ENCODE measurements at places on chromosomes 12 and 14. TPM values are rescaled to one million over a fixed set of nuclear protein-coding genes. Genes with fewer than 3 reads are reported as not detected.

GRCh38 chr12:79174626-79175025 lies 310.1 kb downstream of the SYT1 start:
- no peak for DNase-seq

DNA sequence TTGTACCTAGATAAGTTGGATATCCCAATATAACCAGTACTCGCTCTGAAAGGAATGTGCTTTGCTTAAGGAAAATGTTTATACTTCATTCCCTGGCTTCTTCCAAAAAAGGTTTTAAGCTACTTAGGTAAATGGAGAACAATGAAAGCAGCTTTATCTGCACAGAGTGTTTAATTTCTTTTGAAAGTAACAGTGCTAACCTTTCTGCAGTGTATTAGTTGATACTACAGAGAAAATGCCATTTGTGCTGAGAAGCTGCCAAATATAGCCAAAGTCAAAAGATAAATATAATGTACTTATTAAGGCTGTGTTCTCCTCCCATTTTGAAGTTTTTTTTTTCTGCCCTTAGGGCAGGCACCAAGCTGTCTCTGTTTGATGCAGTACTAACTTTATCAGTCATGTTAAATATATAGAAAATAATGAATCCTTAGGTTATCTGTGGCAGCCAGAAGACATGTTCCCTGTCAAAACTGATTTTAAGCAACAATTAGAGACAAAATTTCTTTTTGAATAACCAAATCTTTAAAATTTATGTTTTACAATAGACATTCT lies 145.4 kb upstream of the KITLG start:
- DNase-seq, result no peak

- no peak for DNase-seq
Observed at GRCh38 chr14:63209160-63209559, 4.9 kb downstream of the RHOJ start.

DNA sequence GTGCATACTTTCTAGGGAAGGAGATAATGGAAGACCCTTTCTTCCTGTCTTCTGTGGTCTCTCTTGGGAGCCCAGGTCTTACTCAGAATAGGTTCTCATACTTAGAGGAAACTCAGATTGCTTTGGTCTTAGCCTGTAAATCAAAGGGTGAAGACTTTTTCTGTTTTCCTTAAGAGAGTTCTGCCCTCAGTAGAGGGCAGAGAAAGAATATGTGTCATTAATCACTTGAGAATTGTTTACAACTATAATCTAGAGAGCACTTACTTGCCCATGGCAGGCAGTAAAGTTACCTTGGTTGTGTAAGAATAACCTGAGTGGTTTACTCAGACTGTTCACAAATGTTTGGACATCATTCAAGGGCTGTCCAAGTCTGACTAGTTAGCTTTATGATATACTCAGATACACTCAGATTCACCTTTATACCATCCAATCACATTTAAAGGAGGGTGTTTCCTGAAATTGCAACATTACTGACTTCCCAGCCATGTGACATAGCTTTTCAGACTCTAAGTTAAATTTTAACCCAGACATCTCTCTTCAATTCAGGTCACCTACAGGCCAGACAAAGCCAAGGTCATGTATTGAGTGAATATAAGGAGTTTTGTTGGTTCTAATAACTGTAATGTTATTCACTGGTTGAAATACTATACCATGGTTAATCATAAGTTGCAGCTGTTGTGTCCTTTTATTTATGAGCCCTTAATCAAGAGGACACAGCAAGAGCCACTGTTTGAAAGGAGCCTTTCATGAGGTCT lies 372.2 kb downstream of the RAD51B start:
- no peak for DNase-seq

The SERPINA4 gene
- not detected for total RNA-seq

The HNF1A gene
- total RNA-seq, result not detected

The SLC7A7 gene
- total RNA-seq, result 0.89 TPM

The NACA gene
- 1,441 TPM for total RNA-seq
